ENCODE measurements at places on chromosomes 4 and X.

- no peak for DNase-seq
Measured at GRCh38 chr4:15931451-15932210, 6.9 kb downstream of the FGFBP1 start.

- DNase-seq, result no peak
Measured at GRCh38 chrX:43633757-43634156, 22.3 kb upstream of the MAOA start.

GRCh38 chr4:160485071-160485687 is 1382.3 kb downstream of the RAPGEF2 start:
- no peak for DNase-seq

DNA sequence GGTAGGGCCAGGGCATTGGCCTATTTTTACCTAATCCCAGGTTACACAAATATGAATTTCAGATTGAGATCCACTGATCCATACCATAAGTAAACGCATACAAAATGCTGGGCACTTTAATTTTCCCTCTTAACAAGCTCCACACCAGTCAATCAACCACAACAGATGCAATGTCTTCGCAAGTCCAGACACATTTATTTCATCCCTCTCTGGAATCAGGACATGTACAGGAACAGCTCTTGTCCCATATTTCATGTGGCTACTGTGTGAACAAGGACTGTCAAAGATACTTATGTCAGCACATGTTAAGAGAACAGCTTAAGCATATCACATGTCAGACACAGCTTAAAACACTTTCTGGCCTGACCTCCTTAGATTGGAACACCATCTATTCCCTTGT is 145.9 kb downstream of the PPP3CA start:
- DNase-seq, result no peak

GRCh38 chr4:52036886-52037530 is 1.1 kb downstream of the SGCB start:
- no peak for DNase-seq

DNA sequence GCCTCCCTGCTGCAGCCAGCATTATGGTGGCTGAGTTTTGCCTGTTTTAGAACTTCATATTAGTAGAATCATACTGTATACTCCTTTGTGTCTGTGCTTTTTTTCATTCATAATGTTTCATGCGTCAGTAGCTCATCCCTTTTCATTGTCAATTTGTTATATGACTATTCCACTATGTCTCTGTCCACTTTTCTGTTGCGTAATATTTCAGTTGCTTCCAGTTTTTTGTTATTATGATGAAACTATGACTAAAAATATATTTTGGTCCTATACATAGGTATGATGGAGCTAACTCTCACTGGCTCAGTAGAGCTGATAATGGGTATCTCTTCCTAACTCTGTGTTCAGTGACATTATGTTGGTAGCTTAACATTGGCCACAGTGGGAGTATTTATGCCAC is 48.3 kb downstream of the DMP1 start:
- DNase-seq, result no peak

- DNase-seq, result peak; percentile 62
Measured at GRCh38 chrX:69165087-69165651, at the start of gene PJA1. TSS of gene PJA1 (minus strand) at chrX:69165453. CDS start at chrX:69163073, 2,380 bp downstream.

DNA sequence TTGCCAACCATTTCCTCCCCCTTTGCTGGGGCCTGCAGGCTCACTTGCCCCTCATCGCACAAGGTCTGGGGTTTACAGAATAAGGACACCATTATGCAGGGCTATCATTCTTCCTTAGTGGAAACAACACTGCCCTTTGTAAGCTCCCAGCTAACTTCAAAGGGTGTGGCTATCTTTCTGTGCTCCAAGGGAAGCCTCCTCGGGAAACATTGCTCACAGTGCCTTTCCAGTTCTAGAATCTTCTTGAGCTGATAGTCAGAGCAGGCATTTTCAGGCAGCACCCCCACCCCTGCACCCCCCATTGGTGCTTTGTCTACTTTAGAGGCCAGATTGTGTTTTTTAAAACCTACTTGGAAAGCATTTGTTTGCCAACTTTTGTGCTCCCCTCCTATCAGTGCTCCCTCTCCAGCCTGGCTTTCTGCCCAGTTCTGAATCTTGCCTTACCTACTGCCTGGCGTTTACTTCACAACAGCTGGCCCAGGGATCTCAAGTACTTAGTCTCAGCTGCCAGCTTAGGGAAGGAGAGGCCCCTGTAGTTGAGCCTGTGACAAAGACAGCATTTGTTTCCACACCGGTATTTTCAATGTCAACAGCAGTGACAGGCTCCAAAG is 53.5 kb downstream of the PLAC1 start:
- no peak for DNase-seq

- DNase-seq, result no peak
Measured at GRCh38 chrX:129025376-129025775, 497.9 kb downstream of the SMARCA1 start.

DNA sequence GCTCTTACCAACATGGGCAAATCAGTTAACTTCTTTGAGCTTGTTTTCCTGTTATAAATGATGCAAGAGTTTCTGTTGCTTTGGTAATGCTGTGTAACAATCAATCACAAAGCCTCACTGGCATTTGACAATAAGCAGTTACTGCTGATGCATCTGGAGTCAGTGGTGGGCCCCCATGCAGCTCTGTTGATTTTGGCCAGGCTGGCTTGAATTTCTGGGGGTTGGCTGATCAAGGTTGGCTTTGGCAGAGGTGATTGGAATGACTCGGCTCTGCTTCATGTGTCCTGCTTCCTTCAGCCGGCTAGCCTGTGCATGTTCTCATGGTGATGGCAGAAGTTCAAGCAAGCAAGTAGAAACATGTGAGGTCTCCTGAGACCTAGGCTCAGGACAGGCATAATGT is 90.4 kb downstream of the PHEX start:
- no peak for DNase-seq

- DNase-seq, result no peak
Measured at GRCh38 chrX:96861218-96861617, 22.5 kb upstream of the RPA4 start.

GRCh38 chrX:21735768-21736127 is 22.2 kb downstream of the SMPX start:
- DNase-seq, result no peak

DNA sequence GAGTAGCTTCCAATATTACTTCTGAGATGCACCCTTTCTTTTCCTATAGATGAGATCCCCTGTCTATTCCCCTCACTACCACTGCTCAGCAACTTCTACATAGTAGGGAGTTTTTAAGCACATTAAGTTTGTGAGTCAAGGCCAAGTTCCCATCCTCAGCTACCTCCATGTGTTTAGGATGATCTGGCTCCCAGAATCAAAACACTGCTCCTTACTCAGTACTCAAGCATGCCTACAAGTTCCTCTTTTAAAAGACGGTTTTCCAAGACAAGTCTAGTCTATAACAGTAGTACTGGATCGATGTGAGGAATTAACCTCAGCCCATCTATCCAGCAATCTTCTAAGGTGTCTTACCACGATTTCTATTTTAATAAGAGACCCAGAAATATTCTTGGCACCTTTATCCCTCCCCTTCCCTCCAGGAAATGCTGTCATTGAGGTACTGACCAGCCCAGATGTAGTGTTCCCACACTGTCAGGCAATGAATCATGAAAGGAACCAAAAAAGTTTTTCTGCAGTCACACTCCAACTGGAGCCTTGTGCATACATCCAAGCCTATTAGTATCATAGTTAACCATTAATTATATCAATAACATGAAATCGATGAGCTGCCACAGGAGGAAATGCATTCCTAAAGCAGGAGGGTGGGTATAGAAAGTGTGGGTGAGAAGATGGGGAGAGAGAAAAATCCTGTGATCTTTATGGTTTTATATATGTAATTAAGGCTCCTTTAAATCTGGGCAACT is 29.6 kb downstream of the AREG start:
- no peak for DNase-seq

DNA sequence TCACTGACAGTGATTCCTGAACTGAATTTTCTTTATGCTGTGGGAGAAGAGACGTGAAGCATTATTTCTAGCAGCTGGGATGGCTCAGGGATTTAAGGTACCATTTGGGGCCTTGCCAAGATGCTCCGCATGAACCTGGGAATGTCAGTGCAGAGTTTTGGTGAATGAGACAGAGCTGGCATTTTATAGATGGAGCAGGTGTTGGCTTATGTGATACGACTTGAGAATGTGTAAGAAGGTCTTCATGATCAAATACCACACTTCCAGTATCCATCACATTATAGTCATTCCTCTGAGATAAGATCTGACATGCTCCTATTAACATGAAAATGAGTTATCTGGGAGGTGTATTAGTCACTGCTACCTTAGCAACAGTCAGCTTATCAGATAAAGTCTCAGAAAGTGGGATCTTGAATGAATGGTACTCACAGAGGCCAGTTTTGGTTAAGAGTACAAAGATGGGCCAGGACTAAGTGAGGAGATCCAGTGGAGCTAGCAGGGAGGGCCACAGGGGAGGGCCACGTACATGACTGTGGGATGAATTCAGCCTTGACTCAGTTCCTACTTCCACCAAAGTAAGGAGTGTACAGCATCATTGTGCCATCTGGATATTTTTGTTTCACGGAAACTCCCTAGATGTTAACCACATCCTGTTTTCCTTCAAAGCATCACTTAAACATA is 116.7 kb downstream of the SPCS3 start:
- DNase-seq, result no peak

DNA sequence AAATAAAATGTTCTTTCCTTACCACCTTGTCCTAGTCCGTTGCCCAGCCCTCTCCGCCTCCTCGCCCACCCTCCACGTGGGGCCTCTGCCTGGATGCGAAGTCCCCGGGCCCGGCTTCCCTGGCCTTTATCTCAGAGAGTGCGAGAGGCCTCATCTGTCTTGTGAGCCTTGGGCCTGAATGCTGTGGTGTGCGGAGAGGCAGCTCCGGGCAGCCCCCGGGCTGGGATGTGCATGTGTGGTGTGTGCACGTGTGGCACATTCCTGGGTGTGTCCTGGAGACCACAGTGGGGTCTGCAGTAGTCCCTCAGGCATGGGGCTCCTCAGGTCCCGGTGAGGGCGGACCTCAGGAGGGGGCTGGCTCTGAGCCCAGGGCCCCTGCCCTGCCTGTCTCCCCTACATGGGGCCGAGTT is 31.4 kb downstream of the DOK7 start:
- no peak for DNase-seq

GRCh38 chrX:136496186-136496763 is 1.1 kb upstream of the HTATSF1 start:
- no peak for DNase-seq

DNA sequence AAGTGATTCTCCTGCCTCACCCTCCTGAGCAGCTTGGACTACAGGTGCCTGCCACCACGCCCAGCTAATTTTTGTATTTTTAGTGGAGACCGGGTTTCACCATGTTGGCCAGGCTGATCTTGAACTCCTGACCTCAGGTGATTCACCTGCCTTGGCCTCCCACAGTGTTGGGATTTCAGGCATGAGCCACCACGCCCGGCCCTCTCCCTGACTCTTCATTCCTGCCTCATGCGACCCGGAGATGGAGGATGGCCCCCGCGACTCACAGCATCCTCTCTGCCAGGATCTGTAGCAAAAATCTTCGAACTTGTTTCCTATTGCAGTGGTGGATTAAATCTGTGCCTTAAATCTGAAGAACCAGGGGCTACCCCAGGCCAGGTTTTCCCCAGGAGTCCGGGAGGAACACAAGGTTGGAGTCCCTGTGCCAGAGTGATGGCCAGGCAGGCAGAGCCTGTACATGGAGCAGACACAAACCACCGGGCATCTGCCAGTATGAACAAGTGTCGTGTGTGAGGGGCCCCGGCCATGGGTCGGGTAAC is 11.5 kb downstream of the CPLX1 start:
- DNase-seq, result no peak

- no peak for DNase-seq
Measured at GRCh38 chr4:147409350-147409749, 71.5 kb upstream of the EDNRA start.

- DNase-seq, result no peak
Measured at GRCh38 chrX:16797358-16797757, 11.1 kb downstream of the TXLNG start.

DNA sequence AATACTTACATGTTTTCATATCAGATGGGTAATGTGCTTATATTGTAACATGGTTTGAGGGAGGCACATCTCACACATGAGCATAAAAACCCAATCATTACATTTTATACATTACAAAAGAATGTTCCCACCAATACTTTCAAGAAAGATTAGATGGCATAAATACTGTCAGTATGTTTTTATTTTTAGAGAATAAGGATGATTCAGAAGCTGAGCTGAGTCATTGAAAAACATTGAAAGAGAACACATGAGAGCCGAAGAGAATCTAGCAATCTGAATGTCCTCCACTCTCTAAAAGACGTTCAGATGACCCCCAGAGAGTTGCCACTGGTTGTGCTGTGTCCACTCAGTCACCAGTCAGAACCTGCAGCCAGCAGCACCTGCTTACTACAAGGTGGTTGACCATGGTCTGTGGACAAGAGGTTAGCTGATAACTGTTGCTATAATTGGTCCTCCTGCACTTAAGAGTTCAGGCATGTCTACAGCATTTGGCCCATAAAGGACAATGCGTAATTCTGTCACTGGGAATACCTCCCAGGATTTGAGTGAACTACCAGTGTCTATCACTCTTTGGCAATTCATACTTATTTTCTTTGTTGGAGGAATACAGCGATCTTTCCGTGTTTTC is 382.2 kb upstream of the IGFBP7 start:
- no peak for DNase-seq

- no peak for DNase-seq
Measured at GRCh38 chr4:88753658-88754571, 56.3 kb upstream of the NAP1L5 start.

DNA sequence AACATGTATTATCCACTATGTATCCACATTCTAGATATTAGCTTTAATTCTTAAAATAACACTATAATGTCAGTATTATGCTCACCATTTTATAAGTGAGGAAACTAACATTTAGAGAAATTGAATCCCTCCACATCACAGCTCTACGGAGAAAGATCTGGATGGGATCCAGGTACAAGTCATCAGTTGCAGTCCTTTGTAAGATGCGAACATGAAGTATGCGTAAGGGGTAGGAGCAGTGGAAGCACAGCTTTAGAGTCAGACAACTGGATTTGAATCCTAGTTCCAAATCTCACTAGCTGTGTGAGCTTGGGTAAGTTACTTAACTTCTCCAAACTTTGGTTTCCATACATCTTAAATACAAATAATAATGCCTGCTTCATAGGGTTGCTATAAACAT is 162.5 kb downstream of the ATP10D start:
- no peak for DNase-seq

GRCh38 chr4:37693450-37694190 is 7.4 kb upstream of the RELL1 start:
- DNase-seq, result no peak

DNA sequence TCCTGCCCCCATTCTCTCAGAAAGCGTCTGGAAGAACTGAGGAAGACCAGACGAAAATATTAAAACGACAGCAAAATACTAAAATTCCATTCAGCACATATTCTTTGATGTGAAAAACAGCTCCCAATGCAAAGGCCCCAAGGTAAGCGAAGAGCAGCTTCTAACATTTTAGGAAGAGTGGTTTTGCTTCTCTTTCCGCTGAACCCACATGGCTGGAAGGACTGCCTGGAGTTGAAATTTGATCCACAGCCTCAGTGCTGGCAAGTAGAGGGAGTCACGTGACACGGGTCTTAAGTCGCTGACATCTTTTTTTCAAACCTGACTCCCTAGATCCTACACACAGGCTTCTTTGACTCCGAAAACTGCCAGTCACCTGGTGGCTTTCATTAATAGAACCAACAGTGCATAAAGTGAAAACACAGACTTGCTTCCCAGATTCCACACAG is at the start of gene FAM13A:
FAM13A (minus strand) TSS at position 233 of the 446 bp plus-strand sequence; CDS start at position 12, 221 bp downstream.
- no peak for DNase-seq

Measured in stimulated activated CD4-positive, alpha-beta T cell treated with anti-CD3 and anti-CD28 coated beads, Interleukin-15, amount 100 ng/mL, for 48 hours (primary cell).